ENCODE measurements at places on chromosomes 11 and 22. TPM values are rescaled to one million over a fixed set of nuclear protein-coding genes. Genes with fewer than 3 reads are reported as not detected.

GRCh38 chr22:45499746-45500145, 2.9 kb upstream of the FBLN1 start:
- peak; percentile 60 for DNase-seq

GRCh38 chr11:7571640-7572000, 57.8 kb downstream of the PPFIBP2 start:
- no peak for DNase-seq

DNA sequence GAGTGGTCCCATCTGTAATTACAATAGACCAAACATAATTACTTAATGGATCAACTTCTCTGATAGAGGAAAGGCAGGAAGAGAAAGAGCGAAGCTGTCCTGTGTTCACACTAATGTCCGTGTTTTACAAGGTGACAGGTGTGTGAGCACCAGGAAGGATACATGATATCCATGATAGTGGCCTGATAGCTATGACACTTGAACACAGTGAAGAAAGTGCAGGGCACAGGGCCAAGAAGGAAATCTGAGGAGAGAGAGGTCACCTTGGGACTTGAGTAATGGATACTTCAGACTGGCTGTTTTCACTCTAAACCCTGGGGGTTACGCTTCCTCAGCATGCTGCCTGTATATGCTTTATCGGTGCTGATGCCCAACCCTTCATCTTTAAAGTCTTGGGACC, 29.4 kb downstream of the TUB start:
- DNase-seq = peak; percentile 40

- DNase-seq = no peak
Observed at GRCh38 chr11:83448686-83449085, 162.5 kb upstream of the CCDC90B start.

GRCh38 chr11:32340181-32340580, 95.2 kb downstream of the WT1 start:
- DNase-seq = no peak

DNA sequence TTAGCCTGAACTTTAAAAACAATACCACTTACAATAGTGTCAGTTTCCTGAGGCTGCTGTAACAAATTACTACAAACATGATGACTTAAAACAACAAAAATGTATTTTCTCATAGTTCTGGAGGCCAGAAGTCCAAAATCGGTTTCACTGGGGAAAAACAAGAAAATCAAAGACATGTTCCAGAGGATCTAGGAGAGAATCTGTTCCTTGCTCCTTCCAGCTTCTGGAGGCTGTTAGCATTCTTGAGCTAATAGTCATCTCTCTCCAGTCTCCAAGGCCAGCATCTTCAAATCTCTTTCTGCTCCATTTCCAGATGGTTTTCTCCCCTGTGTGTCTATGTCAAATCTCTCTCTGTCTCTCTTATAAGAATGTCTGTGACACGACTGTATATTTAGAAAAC, 67.6 kb upstream of the TEAD1 start:
- DNase-seq = no peak

GRCh38 chr11:39341461-39341860, 2118.0 kb downstream of the LRRC4C start:
- no peak for DNase-seq

The FAM118A gene
- 4.1 TPM for total RNA-seq

The SUSD2 gene
- 1.3 TPM for total RNA-seq

The SCN4B gene
- total RNA-seq = 3.5 TPM

GRCh38 chr22:43199541-43199940, 12.6 kb upstream of the TTLL12 start:
- DNase-seq = no peak

- no peak for DNase-seq
Observed at GRCh38 chr11:24386546-24387397, 110.1 kb upstream of the LUZP2 start.

The ZNF214 gene
- total RNA-seq = 2.0 TPM

The SCUBE1 gene
- 0.20 TPM for total RNA-seq

DNA sequence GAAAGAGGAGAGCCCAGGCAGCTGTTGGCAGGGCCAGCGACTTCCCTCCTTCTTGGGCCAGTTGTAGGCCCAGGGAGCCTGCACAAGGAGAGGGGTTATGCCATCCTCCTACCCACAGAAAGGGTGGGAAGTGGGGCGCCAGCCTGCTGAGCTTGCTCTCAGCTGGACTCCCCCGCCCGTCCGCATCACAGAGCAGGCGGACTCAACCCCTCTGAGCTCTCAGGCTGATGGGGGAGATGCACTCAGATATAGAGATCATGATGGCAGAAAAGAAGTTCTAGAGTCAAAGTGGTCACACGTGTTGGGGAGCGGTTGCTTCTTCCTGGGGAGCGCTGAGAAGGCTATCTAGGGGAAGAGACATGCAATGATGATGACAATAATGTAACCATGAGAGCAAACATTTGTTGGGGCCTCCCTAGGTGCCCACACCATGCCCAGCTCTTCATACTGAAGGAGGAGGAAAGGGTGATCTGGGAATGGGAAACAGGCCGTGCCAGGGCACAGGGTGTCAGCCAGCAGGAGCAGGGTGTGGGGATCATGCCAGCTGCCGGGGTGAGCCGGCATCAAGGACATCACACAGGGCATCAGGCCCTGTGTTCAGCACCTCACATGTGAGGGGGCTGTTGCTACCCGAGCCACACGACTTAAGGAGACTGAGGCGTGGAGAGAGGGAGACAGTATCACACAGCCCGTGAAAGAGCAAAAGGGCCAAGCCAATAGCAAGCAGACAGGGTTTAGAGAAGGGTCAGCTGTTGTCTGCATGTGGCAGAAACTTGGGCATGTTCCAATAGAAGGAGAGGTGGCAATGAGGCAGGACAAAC, 7.7 kb downstream of the SLC35E4 start:
- no peak for DNase-seq

The OR4D5 gene
- not detected for total RNA-seq

- no peak for DNase-seq
Observed at GRCh38 chr11:3615998-3616397, 25.8 kb downstream of the ART5 start.

The PRR33 gene
- total RNA-seq = 2.3 TPM

GRCh38 chr11:47061429-47062178, 115.1 kb downstream of the ARFGAP2 start:
- no peak for DNase-seq

- no peak for DNase-seq
Observed at GRCh38 chr22:21904250-21904789, 36.9 kb upstream of the MAPK1 start.

DNA sequence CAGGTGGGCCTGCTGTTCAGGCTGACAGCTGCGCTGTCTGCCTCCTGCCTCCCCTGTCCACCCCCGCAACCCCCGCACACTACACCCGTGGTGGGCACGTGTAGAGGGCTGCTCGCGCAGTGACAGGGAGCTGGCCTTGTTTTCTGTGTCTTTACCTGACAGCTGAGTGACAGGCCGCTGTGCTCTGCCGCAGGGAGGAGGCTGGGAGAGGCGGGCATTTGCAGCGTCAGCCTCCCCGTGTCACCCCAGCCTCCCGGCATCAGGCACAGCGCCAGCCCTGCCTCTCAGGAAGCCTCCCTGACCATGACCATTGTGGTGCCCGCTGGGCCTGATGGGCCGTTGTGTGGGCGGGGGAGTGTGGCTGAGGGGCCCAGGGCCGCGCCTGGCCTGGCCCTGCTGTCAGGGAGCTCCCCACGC, 32.0 kb upstream of the RELT start:
- DNase-seq = no peak

DNA sequence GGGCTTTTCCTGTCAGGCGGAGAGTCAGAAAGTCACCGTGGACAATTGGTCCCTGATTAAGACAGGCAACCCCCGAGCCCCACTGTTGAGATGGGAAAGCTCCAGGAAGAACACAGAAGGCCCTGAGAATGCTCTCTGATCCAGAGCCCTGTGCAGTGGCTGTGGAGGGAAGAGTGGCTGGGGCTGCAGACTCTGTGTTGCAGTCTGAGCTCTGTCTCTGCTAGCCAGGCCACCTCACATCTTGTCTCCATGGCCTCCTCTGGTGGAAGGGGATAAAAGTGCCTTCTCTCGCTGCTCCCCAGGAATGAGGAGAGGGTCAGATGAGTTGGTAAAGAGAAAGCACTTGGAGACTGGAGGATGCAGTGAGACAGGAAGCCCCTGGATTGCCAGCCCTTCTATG, 141.2 kb downstream of the CEP164 start:
- no peak for DNase-seq

DNA sequence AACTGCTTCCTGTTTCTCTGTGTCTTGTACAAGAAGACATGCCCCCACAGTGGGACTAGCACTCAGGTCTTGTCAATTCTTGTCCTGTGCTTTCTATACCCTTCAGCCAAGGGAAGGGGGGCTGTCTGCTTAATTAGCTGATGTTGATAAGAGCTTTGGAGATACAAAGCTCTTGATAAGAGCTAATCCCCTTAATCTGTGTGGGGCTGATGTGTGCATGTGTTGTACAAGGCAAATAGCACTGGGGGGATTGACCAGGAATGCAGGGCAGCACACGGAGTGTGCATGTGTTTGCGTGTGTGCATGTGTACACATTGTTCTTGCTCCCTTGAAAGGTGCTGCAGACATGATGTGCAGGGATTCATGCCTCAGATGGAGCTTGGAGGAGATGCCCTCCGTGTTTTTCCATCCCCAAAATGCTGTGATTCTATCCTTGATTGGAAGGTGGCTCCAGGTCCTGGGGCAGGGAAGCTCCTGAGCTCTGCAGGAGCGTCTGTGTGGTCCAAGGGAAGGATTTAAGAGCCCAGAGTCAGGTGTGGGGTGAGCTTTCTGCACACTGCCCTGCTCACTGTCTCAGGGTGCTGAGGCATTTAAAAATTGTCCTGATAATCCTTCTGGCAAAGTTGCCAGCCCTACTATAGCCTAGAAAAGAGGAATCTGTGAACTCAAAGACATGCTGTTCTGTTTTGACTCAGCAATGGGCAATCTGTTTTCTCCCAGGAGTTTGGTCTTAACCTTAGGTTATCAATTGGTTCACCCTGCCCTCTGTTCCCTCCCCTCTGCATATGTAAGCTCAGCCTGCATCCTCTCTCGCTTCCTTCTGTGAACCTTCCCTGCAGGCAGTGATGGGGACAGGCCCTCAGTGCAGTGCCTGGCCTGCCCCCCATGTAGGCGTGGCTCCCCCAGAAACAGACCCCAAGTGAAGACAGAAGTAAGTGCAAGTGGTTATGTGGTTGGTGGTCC, 102.0 kb downstream of the GRIK4 start:
- DNase-seq = no peak

GRCh38 chr11:113161711-113162591, 152.4 kb upstream of the TTC12 start:
- DNase-seq = no peak

The OR52E2 gene
- not detected for total RNA-seq

GRCh38 chr11:61747192-61747966, 5.1 kb upstream of the MYRF start:
- DNase-seq = peak; percentile 29

The MRGPRX3 gene
- total RNA-seq = not detected

The CBLIF gene
- not detected for total RNA-seq

GRCh38 chr11:48073031-48073861, 92.9 kb downstream of the PTPRJ start:
- no peak for DNase-seq

DNA sequence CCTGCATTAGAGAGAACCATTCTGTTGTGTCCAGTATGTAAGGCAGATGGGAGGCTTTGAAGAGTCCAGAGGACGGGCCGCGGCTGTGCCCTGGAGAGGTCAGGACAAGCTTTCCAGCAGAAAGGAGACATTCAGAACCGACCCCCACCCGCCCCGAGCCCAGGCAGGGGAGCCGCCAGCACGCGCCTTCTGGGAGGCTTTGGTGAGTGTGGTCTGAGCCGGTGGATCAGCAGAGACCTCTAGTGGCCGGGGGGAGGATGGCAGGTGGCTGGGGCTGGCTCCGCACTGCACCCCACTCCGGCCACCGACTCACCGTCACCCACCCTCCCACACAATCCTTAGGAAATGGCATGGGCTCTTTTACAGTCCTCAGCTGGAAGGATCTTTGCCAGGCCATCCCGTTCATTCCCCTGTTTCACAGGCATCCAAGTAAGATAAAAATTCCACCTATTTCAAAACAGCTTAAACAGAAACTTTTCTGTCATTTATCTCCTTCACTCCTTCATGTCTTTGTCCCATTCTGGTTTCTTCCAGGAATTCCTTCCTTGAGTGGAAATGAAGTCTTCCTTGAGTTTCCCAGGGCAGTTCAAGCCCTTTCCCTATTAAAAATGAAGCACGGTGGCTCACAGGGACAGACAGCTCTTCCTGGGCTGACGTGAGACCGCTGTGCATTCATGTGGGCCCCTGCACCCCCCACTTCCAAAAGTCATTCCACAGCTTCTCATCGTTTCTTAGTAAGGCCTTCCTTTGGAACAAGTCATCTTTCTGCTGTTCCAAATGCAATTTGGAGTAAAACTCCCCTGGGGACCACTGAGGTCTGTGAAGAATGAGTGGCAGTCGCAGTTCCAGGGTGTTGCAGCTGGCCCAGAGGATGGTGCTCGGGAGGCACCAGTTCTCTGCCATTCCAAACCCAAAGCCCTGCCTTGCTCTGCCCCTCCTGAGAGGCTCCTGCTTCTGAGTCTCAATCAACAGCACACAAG, 91.0 kb downstream of the FEZ1 start:
- peak; percentile 68 for DNase-seq

DNA sequence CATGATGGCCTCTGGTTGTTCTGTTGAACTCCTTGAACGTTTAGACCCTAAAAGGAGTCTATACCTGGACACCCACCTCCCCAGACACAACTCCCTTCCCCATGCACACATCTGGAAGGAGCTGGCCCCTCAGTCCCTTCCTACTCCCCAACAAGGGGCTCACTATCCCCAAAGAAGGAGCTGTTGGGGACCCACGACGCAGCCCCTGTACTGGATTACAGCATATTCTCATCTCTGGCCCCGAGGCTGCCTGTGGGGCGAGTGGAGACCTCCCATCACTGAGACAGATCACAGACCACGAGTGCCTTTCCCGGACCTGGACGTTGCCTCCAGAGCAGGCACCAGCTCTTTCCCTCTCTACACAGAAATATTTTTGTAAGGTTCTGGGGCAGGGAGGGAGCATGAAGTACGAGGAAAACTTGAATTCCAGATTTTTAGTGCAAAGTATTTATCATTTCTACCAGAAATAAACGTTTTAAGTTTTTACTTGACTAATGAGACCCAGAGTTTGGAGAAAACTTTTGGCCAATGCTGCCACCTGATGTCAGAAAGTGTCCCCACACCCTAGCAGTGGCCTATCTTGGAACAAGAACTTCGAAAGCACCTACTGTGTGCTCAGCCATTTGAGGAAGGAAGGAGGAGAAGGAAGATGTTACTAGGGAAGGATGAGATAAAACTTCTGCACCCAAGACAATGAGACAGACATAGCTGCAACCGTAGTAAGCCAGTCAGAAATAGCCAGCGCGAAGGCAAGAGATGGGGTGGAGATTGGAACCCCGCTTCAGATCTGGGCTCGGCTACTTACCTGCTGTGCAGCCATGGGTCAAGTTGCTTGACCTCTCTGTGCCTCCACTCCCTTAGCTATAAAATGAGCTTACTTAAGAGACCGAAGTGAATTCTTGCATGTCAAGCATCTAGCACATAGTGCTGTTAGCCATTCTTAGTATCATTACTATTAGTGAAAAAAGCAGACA, 10.2 kb upstream of the POU2F3 start:
- DNase-seq = no peak

The OR5B21 gene
- total RNA-seq = not detected

The KDELR3 gene
- total RNA-seq = not detected

The KRTAP5-1 gene
- not detected for total RNA-seq

The MUC2 gene
- total RNA-seq = not detected

The OR51B5 gene
- not detected for total RNA-seq

- no peak for DNase-seq
Observed at GRCh38 chr22:28594797-28595462, 84.7 kb downstream of the TTC28 start.

GRCh38 chr22:46349681-46350080, 14.2 kb downstream of the TRMU start:
- no peak for DNase-seq
